ENCODE measurements at places on chromosomes 7 and 10.

DNA sequence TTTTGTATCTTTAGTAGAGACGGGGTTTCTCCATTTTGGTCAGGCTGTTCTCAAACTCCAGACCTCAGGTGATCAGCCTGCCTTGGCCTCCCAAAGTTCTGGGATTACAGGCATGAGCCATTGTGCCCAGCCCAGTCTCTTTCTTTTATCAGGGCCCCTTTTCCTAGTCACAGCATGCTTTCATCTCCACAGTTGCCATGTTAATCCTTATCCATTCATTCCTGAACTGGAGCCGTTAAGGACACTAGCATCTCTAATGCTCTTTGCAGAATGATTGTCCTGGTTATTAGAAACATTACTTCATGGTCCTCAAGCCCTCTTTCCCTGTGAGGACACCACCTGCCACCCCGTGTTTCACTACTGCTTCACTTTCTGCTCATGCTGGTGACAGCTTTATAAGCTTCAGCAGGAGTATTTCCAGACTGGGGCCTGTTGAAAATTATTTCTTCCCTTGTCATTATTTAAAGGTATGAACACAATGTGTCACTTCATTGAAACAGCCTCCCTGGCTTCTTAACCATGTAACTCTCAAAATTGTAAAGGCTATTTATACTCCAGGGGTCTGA is 313.9 kb downstream of the BMPER start:
- DNase-seq = no peak

- DNase-seq = no peak
Observed at GRCh38 chr7:133290041-133290440, 37.2 kb downstream of the EXOC4 start.

DNA sequence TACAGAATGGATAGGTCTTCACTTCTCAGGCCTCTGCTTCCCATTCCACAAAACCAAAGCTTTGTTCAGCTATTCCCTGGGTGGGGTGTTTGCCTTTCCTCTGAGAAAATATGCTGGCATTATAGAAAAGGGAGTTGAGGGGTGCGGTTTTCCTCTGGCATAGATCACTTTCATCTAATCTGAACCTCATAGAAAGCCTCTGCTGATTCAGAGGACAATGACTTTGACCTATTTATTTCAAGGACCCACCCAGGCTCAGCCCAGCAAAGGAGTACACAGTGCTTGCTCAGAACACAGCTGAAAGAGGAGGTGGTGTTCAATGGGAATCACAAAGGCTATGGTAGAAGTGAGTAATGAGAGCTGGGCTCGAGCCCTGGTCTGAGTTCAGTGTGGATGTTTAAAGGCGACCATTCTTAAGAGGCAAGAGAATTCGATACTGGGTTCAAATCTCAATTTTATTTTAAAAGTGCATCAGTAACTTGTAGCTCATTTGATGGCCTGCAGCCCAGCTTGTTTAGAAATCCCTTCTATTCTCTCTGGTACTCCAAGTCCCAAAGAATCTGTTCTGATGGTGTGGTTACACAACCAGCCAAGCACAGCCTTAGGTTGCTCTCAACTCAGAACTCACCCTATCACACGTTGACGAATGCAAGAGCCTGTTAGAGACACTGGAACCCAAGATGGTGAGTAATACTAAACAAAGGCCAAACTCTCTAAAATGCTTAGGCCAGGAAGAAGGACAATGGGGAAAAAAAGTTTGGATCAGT is 1012.8 kb downstream of the LRMDA start:
- DNase-seq = no peak

DNA sequence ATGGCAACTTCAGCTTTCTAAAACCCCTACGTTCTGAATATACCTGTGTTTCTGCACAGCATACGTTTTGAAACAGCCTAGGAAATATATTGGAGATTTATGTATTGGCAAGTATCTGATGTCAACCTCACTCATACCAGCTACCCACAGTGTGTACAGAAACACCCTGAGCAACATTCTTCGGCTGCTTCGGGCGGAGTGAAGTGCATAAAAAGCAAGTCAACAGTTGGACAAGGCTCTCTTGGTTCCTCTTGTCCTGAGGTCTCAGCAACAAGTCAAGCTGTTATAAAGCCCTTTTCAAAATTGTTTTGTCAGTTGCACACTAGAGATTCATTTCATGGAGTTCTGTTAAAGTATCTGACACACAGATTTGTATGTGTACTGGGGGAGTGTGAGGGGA is 40.0 kb upstream of the PAPSS2 start:
- DNase-seq = no peak

DNA sequence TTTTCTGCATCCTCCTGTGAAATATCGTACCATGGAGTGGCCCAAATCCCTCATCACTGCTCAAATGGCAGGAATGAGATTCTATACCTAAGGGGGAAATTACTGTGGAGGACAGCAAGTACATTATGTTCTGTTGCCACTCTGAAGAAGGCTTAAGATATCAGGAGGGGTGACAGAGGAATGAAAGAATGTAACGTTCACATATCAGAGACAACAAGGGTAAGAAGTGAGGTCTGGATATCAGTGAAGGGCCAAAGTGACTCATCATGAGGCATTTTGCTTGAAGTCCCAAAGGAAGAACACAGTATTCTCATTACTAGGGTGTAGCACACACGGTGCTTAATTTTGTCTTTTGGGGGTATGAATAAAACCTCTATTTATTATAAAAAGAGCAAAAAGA is 71.5 kb upstream of the SLC13A1 start:
- DNase-seq = no peak

- no peak for DNase-seq
Observed at GRCh38 chr7:6644728-6645127, 7.6 kb downstream of the ZNF316 start.

DNA sequence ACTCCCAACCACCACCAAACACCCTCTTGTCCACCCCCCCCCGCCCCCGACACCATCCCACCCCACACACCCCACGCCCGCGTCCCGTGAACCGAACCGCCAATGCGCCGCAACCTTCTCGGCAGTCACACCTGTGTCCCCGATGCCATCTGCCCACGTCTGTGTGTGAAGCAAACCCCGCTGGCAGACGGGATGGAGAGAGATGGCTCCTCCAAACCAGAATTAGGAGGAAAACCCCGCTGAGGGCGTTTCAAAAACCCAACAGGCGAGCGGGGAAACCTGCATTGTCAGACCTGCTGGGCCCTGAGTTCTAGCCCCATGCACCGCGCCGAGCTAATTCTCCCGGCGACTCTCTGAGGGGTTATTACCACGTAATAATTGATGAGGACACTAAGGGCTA is 28.6 kb upstream of the KCNK18 start:
- no peak for DNase-seq

GRCh38 chr10:112507046-112507445 is 60.0 kb downstream of the VTI1A start:
- DNase-seq = no peak

GRCh38 chr7:29040579-29040925 is 82.4 kb upstream of the TRIL start:
- DNase-seq = no peak

- no peak for DNase-seq
Observed at GRCh38 chr10:93189944-93190343, 116.3 kb downstream of the CYP26A1 start.

GRCh38 chr7:44060091-44060947 is 5.0 kb downstream of the PGAM2 start:
- no peak for DNase-seq

DNA sequence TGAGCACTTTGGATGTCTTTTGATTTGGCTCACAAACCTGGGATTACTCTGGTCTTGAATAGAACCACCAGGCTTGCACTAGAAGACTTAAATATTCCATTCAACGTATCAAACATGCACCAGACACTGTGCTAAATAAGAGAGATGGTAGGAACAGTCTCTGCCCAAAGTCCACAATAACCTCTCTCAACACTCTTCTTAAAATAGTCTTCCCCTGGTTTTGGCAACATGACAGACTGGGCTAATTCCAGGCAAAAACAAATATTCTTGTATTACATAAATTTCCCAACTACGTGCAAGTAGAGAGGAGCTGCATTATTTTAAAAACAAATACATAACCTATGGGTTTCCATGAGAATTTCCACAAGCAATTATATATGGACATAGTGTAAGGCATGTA is 64.8 kb upstream of the PAPSS2 start:
- DNase-seq = no peak

- DNase-seq = no peak
Observed at GRCh38 chr10:125095228-125095627, 65.1 kb downstream of the CTBP2 start.

- no peak for DNase-seq
Observed at GRCh38 chr10:76082232-76082631, 650.8 kb downstream of the LRMDA start.

GRCh38 chr10:119323085-119324016 is 116.0 kb downstream of the GRK5 start:
- no peak for DNase-seq

GRCh38 chr7:147990942-147991341 is 599.6 kb upstream of the C7orf33 start:
- DNase-seq = no peak

DNA sequence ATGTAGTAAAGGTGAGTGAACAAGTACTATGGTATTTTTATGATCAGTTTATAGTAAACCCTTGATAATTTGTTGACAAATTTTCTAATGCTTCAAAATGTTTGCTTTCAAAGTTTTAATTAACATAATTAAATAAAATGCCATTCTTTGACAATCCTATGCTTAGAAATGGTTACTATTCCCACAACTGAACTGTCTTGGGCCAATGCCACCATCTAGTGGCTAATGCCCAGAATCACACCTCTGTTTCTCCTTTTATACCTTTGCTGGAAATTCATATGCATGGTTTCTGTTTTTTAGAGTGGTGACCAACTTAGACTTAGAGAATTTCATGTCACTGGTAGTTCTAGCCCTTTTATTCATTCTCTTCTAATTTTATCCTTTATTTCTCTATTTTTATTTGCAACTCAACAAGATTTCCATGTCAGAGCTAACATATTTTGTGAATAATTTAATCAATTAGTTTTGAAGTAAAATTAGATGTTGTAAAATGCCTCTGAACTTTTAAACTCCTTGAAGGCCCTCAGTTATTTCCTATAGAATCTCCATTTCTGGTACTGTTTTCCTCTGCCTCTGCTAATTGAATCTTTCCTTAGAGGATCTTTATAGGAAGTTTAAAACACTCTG is 31.1 kb downstream of the PCGF5 start:
- DNase-seq = peak; percentile 25

- no peak for DNase-seq
Observed at GRCh38 chr10:95467162-95467599, 94.0 kb downstream of the SORBS1 start.

DNA sequence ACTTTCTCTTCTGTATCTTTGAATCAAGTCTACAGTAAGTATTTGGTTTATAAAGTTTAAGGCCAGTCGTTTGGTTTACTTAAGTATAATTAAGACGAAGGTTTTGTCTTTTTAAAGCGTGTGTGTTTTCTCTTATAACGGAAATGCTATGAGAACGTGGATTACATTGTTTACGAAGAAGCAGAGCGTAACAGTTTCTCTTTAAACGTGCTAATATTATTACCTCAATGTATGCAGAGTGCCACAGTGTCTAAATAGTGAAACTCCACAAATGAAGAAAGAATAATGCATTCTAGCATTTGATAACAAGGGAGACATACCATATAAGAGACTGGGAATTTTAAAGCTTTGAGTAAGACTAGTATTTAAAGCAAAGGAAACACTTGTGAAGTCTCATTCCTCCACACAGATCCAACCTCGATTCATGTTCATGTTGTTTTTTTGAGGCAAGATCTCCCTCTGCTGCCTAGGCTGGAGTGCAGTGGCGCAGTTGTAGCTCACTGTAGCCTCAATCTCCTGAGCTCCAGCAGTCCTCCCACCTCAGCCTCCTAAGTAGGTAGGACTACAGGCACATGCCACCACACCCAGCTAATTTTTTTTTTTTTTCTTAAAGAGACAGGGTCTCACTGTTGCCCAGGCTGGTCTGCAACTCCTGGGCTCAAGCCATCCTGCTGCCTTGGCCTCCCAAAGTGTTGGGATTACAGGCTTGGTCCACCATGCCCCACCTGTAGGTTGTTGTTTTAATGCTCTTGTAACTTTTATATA is 75.1 kb downstream of the ANKRD61 start:
- no peak for DNase-seq

DNA sequence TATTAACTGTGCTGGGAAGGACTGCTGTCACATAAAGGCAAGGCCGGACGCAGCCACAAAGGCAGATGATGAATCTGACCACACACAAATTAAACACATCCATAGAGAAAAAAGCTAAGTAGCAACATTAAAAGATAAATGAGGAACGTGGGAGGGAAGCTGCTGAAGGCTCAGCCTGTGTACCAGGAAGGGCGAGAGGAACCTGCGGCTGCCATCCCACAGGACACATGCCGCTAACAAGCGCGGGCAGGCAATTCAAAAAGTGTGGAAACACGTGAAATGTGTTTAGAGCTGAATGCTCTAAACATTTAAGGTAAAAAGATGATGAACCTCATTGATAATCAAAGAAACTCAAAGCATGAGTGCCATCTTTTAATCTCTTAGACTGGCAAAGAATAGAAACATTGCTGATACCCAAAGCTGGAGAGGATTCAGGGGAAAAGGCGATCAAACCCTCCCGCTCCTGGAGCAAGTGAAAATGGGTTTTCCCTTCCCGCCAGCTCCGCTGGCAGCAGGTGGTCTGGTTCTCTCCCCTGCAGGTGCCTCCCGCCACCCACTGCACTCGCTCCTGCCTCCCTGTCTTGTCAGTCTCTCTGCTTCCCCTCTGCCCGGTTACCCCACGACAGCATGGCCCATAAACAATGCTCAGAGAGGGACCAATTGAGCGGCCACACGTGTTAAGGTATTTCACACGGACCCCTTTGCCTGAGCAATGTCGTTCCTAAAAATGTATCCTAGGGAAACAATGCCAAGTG is 4.2 kb downstream of the STK32C start:
- DNase-seq = no peak

DNA sequence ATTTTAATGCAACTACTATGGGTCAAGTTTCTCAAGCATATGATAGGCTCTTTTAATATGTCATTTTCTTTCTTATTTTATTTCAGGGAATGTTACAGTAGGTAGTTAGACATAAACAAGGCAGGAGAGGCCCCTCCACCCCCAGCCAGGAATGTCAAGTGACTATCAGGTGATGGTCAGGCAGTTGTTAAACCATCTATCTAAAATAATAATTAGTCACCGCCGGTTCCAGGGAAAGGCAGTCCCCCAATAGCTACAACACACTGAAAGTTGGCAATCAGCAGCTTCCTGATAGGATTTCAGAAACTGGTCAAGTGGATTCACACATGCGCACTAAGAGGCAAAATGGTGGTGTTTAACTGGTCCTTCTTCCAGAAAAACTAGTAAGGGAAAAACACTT is 9.3 kb downstream of the OLAH start:
- DNase-seq = no peak

GRCh38 chr7:36601601-36602000 is 122.7 kb downstream of the AOAH start:
- no peak for DNase-seq

All from D341Med (cell line).